Fibroblast of skin of back (primary cell): ENCODE measurements at places on chromosomes 11 and 22.

DNA sequence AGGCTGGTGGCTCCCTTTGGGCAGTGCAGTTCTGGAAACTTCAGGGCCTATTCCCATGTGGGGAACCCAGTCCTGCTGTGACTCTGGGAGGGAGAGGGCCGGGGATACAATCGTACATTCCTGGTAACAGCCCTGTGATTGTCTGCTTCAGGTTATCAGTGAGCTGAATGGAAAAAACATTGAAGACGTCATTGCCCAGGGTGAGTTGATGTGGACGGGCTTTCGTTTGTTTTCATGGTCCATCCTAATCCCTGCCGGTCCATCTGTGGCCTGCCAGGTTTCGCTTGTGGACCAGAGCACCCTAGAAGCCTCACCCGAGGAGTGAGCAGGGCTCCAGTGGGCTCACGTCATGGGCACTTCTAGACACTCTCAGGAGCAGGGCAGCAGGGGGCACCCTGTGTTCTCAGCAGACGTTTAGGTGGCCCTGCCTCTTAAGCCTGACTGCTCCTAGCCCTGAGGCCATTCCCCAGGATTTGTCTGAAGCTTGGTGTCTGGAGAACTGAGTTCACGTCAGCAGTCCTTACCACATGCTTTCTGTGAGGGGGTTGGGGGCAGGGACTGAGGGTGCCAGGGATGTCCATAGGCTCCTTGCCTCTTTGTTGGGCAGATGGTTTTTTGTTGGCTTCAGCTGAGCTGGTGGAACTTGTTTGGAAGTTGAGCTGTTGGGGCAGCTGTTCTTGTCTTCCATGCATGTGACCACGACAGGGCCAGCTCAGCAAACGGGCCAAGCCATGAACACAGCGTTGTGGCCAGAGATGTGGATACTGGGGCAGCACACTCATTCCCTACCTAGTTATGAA is 1.9 kb downstream of the RPLP2 start:
- DNase-seq, result no peak

DNA sequence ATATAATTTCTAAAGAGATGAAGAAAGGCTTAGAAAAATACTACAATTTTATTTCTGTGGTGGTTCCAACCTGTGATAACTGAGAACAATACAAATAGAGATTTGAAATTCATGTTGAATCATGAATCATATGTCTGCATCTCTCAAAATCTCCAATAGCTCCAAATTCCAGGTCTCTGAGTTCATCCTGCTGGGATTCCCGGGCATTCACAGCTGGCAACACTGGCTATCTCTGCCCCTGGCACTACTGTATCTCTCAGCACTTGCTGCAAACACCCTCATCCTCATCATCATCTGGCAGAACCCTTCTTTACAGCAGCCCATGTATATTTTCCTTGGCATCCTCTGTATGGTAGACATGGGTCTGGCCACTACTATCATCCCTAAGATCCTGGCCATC is at the start of gene OR56B1:
TSS of gene OR56B1 (plus strand) at position 53 of the 400 bp plus-strand sequence. CDS start at position 122, 69 bp downstream.
- no peak for DNase-seq

- DNase-seq, result no peak
Observed at GRCh38 chr11:127061947-127062346, 61.4 kb upstream of the KIRREL3 start.

- DNase-seq, result no peak
Observed at GRCh38 chr11:88501541-88501940, 164.0 kb upstream of the CTSC start.

DNA sequence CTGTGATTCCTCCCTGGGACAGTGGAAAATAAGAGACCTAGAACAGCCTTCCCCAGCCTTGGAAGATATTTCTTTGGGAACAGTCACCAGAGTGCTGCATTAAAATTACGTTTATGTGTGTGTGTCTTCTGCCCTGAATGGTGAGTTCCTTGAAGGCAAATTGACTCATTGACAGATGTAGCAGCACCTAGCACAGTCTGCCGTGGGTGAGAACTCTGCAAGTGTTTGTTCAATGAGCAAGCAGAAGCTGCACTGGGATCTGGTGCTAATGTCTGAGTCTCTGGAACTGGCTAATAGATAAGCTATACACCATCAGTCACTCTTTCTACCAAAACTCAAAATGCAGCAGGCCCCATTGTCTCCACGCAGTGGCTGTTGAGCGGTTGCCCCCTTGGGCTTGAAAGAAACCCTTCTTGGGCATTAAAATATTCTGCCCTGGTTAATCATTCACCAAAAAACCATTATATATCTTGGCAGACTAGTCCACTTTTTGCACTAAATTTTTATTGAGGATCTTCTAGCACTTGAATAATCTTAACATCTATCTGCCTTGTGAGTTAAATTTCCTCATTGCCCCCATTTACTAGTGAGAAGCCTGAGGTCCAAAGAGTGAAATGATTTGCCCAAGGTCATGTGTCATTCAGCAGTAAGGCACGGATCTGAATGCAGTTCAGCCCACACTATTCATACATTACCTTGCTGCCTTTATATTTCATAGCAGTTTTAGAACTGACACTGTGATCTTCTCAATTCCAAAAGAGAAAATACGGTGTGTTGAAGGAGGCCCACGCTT is 87.8 kb upstream of the GALNT18 start:
- no peak for DNase-seq

GRCh38 chr22:45284705-45285262 is at the start of gene UPK3A:
Gene UPK3A, plus strand, starts transcription at chr22:45284949. Its CDS starts 65 bp downstream, at chr22:45285014.
- DNase-seq, result no peak

DNA sequence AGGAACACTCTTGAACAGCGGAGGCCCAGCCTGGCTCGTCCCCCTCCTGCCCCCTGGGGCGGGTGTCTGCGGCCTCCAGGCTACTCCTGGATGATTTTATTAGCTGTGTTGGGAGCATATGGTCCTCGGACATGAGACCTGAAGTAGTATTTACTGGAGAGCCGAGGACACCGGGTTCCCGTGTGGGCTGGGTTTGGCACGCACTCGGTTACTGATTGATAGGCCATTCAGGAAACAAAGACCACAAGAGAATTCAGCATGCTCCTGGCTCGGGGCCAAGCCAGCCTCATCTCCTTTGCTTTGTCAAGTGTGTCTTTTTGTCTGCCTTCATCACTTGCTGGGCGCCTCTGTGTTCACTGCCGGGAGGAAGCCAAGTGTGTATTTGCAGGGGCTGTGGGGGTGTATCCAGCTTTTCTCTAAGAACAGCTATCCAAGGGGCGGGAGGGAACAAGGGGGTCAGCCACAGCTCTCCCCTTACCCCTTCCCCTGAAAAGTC is 9.7 kb downstream of the FXYD2 start:
- no peak for DNase-seq

DNA sequence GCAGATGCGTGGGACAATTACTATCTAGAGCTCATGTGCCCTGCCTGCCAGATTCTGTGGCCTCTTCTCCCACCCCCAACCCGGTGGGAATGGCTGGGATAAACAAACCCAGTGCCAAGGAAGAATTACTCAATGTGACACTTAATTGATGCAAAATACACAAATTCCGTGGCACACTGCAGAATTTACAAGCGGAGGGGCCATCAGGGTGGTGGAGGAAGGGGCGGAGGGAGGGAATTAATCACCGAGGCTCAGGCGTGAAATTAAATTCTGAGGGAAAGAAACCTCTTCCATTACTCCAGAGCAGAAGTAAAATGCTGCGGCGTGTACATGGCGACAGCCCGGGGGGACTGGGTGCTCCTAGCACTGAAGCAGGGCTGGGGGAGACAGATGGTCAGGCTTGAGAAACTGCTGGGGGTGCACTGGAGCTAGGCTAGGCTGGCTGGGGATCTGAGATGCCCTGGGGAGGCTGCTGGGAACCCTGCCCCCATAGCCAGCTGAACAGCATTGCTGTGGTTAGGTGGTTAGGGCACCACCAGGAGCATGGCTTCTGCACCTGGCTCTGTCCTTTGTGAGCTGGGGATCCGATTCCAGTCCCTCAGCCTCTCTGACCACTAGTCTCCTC is 200.6 kb downstream of the CEP164 start:
- DNase-seq, result no peak
